NCI-H1436 treated with DMSO at 0.1 percent for 48 hours (cell line): ENCODE measurements at places on chromosomes 5 and 9.

GRCh38 chr5:81835814-81836367 is 85.0 kb upstream of the SSBP2 start:
- DNase-seq, result no peak

DNA sequence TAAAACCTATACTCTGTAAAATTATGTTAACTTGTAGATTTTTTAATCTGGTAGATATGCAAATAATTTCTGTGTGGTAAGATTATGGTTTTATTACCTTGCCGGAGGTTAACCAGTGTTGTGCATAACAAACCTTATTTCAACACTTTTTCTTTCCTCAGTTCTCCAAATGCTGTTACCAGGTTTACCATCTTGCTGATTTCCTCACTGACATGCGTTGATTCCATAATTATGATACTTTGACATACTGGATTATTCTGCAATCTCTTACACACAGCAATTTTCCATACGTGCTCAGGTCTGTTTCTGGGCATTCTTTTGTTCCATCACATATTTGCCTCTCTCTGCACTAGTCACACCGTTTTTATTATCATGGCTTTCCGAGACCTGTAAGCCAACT is 77.6 kb downstream of the TTC39B start:
- DNase-seq, result no peak

DNA sequence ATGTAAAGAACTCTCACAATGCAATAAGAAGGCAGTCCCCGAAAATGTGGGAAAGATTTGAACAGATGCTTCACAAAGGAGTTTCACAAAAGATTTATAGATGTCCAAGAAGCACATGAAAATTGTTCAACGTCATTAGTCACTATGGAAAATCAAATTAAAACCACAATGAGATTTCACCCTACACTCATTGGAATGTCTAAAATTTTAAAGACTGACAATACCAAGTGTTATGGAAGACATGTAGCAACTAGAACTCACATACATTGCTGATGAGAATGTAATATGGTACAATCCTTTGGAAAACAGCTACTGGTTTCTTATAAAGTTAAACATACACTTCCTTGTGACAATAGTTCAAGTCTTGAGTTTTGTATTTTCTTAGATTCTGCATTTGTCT is 11.0 kb upstream of the RECK start:
- DNase-seq, result no peak

- no peak for DNase-seq
These were observed 129.8 kb downstream of the SLC12A2 start for GRCh38 chr5:128213340-128213739.

- no peak for DNase-seq
These were observed 82.4 kb upstream of the ADRA1B start for GRCh38 chr5:159833846-159834245.

- DNase-seq, result no peak
These were observed 44.9 kb upstream of the RAPGEF6 start for GRCh38 chr5:131679911-131680310.

DNA sequence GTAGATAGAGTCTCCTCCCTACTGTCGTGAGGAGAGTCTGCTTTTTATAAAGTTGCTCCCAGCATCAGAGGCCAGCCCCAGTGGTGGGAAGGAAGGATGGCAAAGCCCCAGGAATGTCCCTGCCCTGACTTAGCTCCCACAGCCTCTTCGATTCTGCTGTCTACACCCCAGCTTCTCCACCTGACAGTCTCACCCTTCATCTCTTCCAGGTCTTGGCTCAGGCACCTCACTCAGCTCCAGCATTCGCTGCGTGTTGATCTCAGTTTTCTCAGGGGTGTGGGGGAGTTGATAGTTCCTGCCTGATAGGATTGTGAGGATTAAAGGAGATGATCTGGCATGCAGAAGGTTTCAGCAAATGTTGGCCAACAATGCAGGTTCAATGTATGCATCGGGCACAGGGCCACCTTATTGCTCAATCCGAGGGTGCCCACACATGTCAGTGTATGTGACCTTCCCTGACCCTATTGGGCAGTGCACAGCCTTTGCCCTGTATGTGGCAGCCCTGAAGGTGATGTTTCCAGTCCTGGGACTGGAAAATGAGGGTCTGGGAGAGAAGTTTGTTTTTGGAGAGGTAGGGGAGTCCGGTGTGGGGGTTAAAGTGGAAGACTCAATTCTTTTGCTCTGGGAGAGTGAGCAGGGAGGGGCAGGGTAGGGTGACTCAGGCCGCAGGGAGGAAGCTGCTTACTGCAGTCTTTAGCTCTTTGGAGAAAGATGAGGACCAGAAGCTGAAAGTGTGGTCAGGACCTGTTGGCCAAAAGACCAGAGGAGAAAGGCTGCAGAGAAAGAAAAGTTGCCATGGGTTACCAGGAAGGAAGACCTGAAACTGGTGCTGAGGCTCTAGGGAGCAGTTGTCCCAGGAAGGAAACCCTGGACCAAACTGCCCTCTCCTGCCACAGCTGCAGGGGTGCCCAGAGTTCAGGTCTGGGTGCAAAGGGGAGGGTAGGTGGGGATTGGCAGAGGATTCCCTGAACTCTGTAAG is 153.2 kb downstream of the MACROH2A1 start:
- no peak for DNase-seq

DNA sequence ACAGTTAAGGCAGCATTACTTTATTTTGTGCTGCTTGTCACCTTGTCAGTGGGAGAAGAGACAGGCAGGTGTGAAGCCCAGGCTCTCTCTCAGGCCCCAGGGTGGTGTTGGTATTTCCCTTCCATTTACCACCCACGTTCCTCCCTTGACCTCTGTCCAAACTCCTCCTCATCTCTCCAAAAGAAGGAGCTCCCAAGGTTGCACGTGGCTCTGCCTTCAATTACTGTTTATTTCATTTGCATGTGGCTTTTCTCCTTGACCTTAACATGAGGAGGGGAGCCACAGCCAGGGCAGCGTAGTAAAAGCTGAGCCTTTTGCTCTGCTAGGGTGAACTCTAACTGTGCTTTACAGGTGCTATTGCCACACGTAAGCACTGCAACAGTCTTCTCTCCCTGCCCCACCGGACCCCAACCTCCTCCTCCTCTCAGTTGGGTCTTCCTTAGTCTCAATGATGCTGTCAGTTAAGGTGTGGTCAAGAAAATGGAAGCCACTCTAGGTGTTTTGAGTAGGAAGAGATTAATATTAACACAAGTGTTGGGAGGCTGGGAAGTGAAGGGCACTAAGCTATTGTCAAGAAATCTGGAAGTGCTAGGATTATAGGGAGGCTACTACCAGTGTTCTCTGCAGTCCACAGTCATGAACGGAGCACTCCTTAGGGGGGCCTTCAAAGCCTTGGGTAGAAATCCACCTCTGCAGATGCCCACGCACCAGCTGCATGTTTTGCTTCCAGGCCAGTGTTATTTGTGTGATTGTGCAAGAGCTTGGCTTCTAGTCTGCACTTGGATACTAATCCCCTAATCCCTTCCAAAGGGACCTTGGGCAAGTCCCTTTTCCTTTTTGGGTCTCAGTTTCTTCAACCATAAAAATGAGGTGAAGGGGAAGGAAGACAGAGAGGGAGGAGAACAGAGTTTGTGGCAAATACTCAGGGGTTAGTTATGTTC is 3.9 kb upstream of the ALDH1B1 start:
- DNase-seq, result no peak

GRCh38 chr5:179130101-179130681 is 70.0 kb downstream of the ZNF354C start:
- DNase-seq, result no peak

GRCh38 chr9:278651-279050 is 64.0 kb downstream of the DOCK8 start:
- no peak for DNase-seq

DNA sequence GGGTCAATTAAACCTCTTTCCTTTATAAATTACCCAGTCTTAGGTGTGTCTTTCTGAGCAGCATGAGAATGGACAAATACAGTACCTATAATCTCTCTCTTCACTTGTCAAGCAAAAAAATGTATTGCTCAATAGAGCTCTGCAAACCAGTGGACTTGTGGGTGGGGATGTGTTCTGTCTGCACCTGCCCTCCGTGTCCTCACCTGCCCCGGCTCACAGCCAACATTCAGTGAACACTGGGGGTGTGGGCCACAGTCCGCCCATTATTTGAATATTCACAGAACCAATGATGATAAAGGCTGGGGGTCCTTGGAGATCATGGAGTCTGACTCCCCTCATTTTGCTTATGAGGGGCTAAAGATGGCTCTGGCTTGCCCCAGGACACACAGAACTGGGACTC is 36.9 kb upstream of the MED27 start:
- DNase-seq, result no peak

GRCh38 chr9:35972093-35972492 is 14.1 kb upstream of the OR2S2 start:
- DNase-seq, result no peak

- no peak for DNase-seq
These were observed 10.1 kb downstream of the FBXL7 start for GRCh38 chr5:15510092-15510491.

DNA sequence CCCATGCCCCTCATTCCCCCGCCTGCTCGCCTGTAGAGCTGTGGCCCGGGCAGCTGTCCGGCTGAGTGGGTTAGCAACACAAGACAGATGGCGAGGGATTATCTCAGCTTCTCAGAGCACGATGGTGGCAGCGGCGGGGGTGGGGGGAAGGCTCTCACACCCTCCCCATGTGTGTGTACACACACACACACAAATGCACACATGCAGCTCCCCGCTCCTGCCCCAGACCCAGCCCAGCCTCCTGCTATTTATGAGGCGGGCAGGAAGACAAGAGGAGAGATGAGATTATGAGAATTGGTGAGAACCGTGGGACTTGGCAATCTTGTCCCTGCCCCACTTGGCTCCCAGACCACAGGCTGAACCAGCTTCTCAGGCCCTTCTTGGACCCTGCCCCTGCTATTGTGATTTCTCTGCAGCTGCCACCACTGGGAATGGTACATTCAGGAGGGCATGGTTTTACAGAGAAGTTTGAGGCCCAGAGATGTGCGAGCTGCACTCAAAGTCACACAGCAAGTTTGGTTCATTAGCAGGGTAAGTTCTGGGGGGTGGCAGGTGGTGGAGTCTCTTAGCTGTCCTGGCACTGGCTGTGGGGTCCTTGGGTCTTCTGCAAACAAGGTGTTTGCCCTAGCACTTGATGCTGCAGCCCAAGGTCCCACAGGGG is 51.0 kb upstream of the PSD2 start:
- no peak for DNase-seq

DNA sequence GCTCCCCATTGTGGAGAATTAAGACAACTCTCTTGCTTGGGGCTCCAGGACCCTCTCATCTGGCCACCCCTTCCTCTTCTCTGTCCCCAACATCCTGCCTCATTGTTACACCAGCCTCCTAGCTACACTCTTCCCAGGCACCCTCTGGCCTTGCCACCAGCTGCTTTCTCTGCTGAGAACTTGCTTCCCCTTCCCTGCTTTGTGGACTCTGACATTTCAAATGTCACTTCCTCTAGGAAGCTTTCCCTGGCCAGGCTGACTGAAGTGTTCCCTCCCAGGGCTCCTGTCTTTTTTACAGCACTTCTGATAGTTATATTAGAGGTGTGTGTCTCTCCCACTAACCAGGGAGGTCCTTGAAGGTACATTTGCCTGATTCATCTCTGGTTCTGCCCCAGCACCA is 194.0 kb upstream of the KLF4 start:
- DNase-seq, result no peak

GRCh38 chr9:117035546-117035945 is 348.4 kb downstream of the TRIM32 start:
- DNase-seq, result no peak

DNA sequence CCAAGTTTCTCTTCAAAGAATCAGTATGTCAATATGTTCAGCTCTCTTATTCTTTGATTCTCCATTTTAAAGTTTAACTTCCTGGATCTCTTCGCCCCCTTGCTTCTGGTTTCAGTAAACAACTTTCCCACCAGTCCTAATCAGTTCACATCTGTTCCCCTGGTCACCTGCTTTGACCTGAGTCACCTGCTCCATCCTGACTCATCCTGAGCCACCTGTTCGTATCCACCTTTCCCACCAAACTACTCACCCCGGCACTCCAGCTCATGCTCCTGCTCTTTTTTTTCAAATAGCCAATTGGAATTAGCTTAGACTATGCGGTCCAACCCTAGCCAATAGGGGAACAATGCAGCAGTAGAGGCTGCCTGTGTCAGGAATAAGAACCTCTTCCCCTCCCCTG is 23.6 kb upstream of the CSF1R start:
- DNase-seq, result no peak

GRCh38 chr5:146788898-146789297 is 89.7 kb downstream of the PPP2R2B start:
- no peak for DNase-seq

GRCh38 chr5:160185626-160186360 is 43.5 kb upstream of the FABP6 start:
- DNase-seq, result no peak

GRCh38 chr5:164680812-164681520 is 1175.5 kb downstream of the MAT2B start:
- no peak for DNase-seq

GRCh38 chr9:4739587-4740387 is 1.2 kb downstream of the AK3 start:
- DNase-seq, result no peak

DNA sequence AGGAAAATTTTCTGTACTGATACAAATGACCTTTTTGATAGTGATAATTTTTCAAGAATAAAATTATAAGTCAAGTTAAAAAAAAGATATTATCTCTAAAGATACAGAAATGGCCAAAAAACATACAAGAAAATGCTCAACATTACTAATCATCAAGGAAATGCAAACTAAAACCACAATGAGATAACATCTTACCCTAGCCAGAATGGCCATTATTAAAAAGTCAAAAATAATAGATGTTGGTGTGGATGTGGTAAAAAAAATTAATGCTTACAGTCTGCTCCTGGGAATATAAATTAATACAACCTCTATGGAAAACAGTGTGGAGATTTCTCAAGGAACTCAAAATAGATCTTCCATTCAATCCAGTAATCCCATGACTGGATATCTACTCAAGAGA is 22.9 kb upstream of the PTGER4 start:
- no peak for DNase-seq

- no peak for DNase-seq
These were observed 69.8 kb downstream of the SYK start for GRCh38 chr9:90871327-90871935.

- DNase-seq, result no peak
These were observed 5.3 kb upstream of the CFAP95 start for GRCh38 chr9:69815313-69815712.

DNA sequence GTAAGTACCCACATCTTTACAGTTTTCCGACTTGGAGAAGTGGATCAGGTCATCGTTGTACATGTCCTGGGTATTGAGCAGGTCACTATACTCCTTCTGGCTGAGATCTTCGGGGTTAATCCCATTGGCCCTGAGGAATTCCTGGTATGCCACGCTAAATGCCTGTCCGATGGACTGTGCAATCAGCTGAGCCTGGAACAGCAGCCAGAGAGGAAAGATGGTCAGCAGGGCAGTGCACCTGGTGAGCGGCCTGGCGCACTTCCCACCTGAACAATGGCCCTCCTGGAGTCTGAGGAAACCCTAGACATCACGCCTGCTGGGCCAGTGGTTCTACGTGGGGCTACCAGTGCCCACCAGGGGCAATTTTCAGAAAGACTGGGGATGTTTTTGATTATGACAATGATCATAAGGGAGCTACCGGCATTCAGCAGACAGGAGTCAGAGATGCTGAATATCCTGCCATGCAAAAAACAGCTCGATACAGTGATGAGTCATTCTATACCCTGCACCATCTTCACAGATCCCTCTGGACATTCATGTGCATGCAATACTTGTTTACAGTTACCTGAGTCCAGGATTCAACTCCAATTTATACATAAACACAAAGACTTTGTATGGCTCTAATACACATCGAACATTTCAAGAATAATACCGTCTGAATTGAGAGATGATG is 127.2 kb downstream of the ENTREP1 start:
- DNase-seq, result no peak

- no peak for DNase-seq
These were observed 755.0 kb downstream of the DNAH5 start for GRCh38 chr5:13189532-13189931.

- DNase-seq, result no peak
These were observed 19.1 kb downstream of the TMEM245 start for GRCh38 chr9:109100543-109101201.
